ENCODE measurements at places on chromosomes 1 and 21.

DNA sequence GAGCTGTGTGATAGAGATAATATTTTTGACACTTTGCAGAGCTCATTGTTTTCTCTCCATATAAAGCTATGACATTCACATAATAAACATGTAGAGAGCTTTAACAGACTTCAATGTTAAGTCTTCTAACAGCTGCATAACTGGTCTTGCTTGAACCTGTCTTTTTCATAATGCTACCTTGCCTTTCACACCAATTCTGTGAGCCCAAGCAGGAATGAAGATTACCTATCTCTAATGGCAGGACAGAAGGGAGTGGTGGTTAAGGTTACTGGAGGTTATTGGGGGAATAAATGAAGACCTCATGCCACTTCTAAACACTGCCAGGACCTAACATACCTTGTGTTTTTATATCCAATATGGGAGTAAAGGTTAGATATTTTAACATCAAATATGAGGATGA is 2.3 kb upstream of the CD55 start:
- no peak for DNase-seq

GRCh38 chr1:188237573-188238348 is 1409.0 kb downstream of the PLA2G4A start:
- DNase-seq = no peak

DNA sequence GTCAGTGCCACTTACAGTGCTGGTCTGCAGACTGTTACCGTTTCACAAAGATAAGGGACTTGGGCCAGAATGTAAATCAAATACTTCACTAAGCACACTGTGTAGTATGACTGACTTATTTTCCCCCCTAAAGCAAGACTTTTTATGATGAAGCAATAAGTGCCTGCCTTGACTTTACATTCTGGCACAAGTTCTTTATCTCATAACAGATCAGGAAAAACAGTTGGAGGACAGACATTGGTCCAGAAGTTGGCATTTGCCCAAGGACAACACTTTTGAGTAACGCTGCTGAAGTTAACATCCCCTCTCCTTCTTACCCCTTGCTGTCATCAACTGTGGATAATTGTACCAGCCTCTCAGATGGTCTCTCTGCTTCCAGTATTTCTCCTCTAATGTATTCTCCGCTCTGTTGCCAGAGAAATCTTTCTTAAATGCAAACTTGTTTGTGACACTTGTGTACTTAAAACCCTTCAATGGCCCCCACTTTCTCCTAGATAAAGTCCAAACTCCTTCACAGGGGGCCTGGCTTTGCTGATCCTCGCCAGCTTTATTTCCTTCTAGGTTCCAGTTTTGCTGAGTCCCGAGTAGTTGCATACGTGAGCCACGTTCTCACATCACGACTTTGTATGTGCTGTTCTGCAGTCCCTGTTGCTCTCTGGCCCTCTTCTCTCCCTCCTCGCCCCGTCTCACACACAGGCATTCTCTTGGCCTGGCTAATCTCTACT is 45.7 kb downstream of the S1PR1 start:
- no peak for DNase-seq

DNA sequence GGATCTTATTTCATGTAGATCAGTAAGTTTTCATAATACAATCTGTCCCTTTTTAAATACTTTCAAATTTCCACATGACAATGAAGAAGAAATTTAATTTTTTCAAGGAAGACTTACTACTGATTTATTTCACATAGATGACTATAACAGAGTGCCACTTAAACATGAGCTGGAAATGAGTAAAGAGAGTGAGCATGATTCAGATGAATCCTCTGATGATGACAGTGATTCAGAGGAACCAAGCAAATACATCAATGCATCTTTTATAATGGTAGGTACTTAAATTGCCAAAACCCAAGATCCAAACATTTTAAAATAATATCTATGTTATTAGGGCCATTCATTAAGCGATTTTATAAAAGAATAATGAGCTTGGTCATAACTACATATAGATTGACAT is 110.4 kb downstream of the PTPRC start:
- no peak for DNase-seq

- DNase-seq = no peak
Observed at GRCh38 chr1:229889031-229889517, 178.0 kb upstream of the GALNT2 start.

DNA sequence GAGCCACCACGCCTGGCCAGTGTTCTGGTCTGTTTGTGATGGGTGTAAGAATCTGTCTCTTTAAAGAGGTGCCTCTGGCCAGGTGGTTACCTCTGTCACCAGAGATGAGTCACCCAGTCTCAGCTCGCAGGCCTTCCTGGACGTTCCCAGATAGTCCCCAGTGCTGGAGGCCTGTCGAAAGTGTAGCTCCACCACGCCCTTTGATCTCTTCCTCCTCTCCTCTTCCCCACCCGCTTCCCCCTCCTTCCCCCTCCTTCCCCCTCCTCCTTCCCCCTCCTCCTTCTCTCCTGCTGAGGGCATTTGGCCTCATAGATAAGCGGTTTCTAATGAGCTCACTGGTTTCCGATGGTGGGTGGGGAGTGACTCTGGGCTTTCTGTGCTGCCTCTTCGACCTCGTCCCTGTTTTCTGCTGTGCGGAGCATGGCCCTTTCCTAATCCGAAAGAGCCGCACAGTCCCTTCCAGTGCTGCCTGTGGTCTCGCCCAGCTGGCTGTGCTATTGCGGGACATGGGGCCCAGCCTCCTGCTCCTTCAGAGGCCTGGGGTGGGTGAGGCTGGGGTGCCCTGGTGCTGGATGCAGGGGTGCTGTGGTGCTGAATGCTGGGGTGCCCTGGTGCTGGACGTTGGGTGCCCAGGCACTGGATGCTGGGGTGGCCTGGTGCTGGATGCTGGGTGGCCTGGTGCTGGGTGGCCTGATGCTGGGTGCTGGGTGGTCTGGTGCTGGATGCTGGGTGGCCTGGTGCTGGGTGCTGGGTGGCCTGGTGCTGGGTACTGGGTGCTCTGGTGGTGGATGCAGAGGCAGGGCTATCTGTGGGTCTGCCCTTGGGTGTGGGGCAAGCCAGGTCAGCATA is 19.2 kb downstream of the AGPAT3 start:
- DNase-seq = no peak

DNA sequence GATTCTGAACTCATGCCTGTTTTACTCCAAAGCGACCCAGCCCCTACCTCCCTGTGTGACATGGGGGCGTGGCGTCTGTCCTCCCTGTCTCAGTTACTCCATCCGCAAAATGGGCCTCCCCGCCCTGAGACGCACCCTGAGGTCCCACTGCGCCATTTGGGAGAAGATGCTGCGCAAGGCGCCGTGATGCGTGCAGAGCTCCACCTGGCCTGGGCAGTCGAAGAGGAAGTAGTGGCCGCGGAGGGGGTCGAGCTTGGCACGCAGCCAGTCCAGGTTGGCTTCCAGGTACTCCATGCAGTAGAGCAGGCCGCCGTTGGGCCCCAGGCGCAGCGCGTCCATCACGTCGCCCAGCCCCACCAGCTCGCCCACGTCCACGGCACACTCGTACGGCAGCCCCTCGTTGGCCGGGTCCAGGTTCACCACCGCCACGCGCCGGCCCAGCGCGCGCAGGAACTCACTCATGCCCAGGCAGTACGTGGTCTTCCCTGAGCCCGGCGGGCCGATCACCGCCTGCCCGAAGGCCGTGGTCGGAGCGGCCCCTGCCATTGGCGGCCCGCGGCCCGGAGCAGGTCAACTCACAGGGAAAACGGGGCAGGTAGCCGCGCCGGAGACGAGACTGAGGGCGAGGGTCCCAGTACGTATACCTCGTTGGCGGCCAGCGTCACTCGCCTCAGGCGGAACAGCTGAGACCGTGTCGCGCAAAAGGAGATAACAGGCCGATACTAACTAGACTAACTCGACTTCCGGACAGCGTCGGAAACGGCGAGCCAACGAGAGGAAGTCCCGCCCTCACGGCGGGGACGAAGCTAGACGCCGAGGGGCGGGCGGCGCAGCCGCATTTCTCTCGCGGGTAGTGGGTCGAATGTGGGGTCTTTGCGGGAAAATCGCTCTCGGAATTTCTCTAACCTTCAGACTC is at the start of gene GPN2:
Gene GPN2, minus strand, starts transcription at position 733 of the 916 bp plus-strand sequence. Its CDS starts 187 bp downstream, at position 546.
- DNase-seq = peak; percentile 57

DNA sequence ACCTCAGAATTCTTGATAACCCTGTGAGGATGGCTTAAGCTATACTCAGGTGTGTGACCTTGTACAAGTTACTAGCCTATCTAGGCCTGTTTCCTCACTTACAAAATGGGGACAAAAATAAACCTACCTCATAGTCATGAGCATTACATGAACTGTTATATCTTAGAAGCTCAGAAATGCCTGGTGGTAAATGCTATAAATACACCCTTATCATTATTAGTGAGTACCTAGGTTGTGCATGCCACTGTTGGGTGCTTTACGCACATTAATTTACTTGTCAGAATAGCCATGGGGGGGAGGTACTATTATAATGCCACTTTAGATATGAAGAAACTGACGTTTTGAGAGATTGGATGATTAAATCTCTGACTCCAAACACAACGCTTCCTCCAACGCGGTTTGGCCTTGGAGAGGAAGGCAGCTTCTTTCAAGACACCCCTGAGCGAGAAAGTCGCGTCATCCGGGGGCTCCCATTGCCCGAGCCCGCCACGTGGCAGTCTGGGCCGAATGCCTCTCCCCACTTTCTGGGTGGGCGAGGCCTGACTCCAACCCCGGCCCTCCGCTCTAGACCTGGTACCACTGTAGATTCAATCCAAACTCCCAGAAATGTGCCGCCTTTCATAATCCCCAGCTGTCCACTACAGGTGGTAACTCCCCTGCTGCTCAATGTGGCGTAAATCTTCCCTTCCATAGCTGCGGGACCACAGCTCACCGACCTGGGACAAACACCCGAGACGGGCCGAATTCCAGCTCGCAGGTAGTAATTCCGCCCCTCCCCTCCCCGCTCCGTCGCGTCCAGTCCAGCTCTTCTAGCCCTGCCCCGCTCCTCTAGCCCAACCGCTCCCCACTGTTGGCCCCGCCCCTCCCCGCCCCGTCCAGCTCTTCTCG is 771 bp upstream of the RAD54L start:
- peak; percentile 13 for DNase-seq

DNA sequence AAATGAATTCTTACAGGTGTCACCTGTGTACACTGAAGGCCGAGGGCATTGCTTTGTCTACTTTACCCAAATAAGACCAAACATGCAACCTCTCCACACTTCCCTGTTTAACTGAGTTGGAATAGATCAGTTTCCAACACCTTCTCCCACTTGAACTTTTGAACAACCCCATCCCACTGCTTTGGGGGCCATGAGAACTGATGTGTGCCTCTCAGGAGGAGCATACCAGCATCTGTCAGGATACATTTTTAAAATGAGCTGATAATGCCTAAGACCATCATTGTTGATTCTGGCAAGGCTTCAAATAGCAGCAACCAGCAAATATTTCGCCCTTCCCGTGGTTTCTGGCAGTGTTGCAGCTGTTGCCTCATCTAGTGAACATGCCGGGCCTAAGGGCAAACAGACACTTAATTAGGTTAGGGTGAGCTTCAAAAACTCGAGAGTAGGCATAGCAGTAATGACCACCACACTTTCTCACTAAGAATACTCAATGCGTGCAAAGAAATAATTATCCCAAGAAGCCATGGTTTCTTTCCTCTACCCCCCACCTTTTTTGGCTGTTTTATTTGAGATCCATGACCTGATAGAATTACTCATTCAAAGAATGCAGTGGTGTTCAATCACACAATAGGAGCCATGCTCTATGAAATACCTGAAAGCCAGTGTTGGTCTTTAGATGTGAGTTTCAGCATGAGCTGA is 63.7 kb downstream of the MAP10 start:
- peak; percentile 67 for DNase-seq

DNA sequence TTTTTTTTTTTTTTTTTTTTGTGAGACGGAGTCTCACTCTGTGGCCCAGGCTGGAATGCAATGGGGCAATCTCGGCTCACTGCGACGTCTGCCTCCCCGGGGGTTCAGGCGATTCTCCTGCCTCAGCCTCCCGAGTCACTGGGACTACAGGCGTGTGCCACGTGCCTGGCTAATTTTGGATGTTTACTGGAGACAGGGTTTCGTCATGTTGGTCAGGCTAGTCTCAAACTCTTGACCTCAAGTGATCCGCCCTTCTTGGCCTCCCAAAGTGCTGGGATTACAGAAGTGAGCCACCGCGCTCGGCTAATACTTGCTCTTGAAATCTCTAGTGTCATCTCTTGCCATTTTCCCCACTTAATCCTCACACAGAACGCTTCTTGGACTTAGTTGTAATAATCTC is 1.1 kb upstream of the SYCP1 start:
- DNase-seq = no peak

DNA sequence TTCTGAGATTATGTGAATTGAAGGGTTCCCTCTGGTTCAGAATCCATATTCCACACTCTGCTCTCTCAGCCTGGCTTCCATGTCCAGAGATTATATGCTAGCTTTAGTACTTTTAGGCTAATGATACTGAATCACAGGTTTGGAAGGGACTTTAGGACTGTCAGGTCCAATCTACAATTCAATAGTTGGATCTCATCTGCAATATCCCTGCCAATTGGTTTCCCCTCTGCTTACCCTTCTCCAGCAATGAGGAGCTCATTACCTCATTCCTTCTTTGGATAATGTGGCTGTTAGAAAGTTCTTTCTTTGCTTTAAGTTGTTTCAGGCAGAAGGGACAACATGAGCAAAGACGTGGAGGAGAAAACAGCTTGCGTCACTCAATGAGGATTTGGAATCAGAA is 245.3 kb downstream of the PLPP3 start:
- DNase-seq = no peak

DNA sequence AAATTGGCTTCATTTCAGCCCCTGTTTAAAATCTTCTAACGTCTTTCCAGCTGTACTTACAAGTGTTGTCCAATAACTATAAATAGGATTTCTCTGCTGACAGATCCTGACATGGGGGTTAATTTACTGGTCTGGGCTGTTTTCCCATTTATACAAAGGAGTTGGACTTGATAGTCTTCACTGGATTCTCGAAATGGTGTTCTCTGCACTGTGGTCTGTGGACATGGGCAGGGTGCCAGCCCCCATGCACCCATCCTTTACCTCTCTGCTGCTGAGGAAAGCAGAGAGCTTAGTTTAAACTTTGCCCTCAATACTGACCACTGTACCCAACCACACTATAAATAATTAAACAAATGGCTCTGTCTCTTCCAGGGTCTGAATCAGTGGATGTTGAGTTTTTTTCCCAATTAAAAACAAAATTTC is 5.2 kb downstream of the DIO1 start:
- DNase-seq = peak; percentile 22

DNA sequence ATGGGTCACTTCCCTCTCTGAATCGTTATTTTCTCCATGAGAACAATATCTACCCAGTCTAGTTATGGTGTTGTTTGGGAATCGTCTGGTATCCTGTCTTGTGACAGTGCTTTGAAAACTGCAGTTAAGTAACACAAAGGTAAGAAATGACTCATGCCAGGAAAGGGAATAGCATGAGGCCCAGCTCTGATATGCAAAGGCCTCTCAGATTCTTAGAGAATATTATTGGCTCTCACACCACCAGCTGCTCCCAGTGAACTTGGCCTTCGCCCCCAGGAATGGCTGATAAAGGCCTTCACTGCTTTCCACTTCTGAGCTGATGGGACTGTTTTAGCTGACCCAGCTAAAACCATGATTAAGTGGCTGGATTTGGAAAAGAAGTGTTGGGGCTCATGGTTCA is 27.1 kb downstream of the NEK2 start:
- no peak for DNase-seq

All from stromal cell of bone marrow (primary cell).